ENCODE measurements at places on chromosomes 4 and X.

GRCh38 chrX:10047133-10047532 lies 80.0 kb downstream of the CLDN34 start:
- peak; percentile 54 for DNase-seq

DNA sequence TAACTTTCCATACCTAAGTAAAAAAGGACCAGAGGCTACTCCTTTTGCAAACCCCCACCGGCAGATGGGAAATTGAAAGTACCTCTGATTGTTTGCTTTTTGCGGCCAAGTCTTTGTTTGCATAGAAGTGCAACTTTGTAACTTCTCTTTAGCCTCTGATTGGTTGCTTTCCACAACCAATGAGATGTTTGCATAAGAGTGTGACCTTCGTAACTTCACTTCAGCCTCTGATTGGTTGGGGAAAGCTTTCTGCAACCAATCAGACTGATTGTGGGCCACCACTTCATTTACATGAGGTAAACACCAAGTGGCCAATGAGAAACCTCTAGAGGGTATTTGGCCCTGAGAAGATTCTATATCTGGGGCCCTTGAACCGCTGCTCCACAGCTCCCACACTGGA lies 48.8 kb upstream of the PGRMC1 start:
- no peak for DNase-seq

- DNase-seq: peak; percentile 81
Measured at GRCh38 chrX:102720237-102721168, at the start of gene GPRASP3. TSS of gene GPRASP3 (plus strand) at chrX:102720743. CDS start at chrX:102748996, 28,253 bp downstream.

- no peak for DNase-seq
Measured at GRCh38 chrX:112774651-112775293, 65.9 kb downstream of the AMOT start.

DNA sequence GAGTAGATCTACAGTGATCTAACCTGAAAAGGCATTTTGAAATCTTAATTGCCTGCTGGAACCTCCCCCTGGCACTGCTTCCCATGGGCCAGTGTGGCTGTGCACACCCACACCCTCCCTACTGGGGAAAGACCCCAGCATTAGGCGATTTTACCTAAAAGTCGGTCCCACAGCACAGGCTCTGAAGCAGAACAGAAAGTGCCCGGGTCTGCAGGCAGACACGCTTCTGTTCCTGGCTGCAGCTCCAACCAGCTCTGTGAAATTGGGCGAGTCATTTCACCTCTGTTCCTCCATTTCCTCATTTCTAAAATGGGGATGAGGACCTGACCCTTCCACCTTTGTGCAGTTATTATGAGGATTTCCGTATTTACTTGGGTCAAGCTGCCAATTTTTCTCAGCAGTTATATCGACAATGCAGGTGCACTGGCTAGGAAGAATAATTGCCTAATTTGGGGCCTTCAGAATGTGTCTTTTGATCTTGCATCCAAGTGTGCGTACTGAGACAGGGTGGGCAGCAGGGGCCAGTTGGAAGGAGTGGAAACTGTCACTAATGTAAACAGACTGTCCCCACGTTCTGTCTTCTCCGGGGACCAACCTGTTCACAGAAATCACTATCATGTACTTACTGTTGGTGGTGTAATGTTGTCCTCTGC lies 7.1 kb downstream of the KLF3 start:
- no peak for DNase-seq

GRCh38 chrX:12949927-12950656 lies 24.8 kb upstream of the TMSB4X start:
- DNase-seq: peak; percentile 92

DNA sequence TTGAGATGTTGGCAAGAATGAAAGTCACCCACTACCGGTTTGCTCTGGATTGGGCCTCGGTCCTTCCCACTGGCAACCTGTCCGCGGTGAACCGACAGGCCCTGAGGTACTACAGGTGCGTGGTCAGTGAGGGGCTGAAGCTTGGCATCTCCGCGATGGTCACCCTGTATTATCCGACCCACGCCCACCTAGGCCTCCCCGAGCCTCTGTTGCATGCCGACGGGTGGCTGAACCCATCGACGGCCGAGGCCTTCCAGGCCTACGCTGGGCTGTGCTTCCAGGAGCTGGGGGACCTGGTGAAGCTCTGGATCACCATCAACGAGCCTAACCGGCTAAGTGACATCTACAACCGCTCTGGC lies 12.3 kb downstream of the RPL9 start:
- no peak for DNase-seq

- no peak for DNase-seq
Measured at GRCh38 chrX:71533851-71534561, 1.1 kb downstream of the OGT start.

DNA sequence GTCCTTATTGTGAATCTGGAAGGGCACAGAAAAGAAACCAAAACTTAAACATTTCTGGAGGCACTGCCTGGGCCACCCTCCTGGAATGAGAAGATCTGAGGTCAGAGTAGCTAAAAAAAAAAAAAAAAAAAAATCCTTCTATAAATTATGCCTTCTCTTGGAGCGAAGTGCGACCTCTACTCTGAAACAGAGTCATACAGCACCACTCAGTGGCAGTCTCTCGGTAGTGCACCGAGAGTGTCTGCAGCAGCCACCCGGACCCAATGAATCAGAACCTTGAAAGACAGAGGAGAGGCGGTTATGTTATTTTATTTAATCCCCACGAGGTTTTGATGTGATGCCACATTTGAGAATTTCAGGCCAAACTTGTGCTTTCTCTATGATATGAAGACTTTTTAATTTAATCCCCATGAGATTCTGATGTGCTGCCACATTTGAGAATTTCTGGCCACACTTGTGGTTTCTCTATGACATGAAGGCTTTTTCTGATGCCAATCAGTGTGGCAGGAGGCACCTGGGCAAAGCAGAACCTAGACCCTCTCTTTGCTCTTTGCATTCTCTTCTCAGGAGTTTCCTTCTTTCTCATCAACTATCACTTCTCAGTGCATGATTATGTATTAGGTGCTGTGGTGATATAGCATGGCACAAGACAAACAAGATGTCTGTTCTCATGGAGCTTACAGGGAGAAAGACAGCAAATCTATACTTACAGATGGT lies 5.6 kb upstream of the CT47C1 start:
- peak; percentile 84 for DNase-seq

- no peak for DNase-seq
Measured at GRCh38 chr4:16457944-16458343, 231.7 kb upstream of the TAPT1 start.

GRCh38 chr4:155745984-155746383 lies 12.8 kb upstream of the GUCY1B1 start:
- DNase-seq: no peak

DNA sequence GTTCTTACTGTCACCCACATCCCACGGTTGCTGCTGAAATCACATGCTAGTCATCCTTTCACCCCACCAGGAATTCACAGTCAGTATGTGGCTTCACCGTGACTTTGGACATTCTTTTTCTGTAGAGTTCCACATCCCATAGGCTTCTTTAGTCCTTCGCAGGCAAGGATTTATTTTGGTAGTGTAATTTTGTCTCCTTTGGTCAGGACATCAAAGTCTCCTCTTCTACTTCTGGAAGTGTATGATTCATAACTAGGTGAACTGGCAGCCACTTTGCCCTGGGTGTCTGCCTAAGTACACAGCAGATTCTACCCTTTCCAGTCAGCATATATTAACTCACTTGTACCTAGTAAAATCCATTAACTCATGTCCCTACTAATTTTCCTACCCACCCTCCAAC lies 38.3 kb upstream of the MMAA start:
- no peak for DNase-seq

DNA sequence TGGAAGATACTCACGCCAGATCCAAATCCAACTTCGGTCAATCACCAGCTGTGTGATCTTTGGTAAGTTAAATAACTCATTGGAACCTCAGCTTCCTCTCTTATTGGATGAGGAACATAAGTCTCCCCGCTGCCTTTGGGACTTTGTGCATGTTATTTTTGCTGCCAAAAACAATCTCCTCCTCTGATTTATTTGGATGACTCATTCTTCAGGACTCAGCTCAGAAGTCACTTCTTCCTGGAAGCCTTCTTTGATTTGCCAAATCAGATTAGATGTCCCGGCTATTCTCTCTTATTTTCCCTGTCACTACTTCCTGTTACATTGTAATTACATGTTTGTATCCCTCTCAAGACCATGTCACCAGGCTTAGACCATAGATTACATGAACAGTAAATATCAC lies 138.0 kb upstream of the BOD1L1 start:
- no peak for DNase-seq

DNA sequence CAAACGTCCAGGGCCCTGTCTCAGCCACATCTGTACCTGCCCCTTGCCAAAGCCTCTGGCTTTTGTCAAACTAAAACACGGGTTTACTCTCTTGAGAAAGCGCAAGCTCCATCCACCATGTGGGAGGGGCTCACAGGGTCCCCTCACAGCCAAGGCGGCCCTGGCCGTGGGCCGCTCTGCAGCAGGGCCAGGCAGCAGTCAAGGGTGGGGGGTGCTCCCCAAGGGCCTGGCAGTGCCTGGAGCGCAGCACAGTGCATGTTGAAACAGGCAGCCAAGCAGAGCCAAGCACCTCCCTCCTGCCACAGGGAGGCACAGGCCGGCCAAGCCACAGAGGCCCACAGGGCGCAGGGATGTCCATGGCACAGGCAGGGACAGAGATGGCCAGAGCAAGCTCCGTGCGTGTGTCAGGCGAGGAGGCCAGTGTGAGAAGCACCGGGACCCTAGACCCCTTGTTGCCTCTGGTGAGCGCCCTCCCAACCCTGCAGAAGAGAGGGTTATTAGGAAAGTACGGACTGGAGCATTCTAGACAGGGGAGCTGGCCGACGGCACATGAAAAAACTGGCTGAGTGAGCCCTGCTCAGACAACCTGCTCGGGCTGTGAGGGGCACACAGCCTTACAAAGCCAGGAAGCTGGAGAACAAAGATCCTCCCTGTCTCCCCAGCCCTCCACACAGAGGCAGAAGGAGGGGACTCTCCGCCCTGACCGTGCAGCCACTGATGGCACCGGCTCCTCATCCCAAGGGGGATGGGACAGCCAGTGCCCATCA lies 39.0 kb downstream of the FAM53A start:
- DNase-seq: no peak

GRCh38 chrX:41045960-41046567 lies 39.2 kb upstream of the USP9X start:
- no peak for DNase-seq

DNA sequence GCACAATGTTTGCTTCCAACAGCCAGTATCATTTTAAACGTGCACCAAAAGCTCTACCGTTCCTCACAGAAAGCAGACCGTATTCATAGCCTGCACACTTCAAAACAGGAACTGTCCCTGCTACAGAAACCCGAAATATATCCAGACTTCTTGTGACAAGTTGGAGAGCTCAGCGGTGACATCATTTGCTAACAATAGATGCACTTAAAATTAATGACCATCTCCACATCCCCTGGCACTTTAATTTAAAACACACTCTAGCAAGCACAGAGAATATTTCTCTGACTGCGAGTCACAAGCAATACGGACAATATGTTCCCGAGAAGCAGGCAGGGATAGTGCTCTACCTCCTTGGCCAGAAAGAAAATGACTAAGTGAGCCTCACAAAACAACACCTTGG lies 2.5 kb downstream of the NYX start:
- no peak for DNase-seq

- no peak for DNase-seq
Measured at GRCh38 chrX:28998609-28999135, 411.4 kb downstream of the IL1RAPL1 start.

DNA sequence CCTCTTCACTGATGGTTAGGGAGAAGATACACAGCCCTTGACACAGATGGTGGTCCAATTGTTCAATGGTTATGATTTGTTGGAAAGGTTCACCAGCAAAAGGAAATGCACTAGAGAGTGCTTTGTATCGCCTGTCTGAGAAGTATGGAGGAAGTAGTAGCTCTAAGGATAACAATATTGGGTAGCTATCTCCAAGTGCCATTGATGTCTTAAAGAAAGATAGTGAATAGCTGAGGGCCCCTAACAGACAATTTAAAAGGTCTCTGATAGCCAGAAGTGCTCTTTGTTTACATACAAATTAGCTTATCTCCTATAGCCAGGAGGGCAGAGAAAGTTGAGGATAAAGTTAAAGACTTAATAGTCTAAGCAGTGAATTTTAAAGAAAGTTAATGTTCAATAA lies 33.9 kb upstream of the BLTP1 start:
- DNase-seq: no peak

DNA sequence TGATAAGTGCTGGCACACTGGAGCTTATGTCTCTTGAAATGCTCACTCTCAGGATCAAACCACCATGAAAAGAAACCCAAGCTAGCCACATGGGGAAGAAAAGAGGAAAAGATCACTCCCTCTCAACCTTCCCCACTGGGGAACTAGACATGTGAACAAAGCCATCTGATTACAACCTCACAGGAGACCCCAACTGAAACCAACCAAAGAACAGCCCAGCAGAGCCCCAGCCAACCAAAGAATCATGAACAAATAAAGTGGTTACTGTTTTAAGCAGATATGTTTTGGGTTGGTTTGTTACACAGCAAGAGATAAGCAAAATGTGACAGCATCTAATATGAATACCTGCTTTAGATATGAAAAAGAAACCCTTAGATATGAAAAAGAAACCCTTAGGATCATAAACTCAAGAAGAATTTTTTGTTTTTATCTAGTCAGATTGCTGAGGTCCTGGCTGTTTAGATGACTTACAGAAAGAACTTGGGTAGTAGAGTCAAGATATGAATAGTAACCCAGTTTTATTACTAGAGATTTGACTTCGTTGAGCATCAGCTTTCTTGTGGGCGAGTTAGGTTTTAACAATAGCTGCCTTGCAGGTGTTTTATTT lies 23.7 kb upstream of the TLR7 start:
- no peak for DNase-seq

- no peak for DNase-seq
Measured at GRCh38 chr4:128227991-128228571, 59.5 kb downstream of the PGRMC2 start.

DNA sequence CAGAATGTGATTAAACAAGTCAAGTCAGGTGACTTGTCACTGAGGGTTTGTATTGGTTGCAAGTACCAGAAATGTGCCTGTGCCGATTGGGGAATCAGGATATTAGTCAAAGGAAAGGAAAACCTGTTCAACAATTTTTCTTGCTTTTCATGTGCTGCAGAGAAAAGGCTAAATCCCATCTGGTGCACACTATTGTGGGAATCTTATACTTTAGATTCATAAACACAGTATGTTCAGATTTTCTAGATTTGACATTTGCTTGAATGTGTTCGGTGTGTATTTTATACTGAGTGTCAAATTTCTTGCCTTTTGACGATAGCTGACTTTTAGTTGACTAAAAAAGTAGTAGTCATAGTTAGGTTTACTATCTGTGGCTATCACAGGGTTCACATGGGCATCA lies 37.6 kb downstream of the GAB1 start:
- DNase-seq: no peak

DNA sequence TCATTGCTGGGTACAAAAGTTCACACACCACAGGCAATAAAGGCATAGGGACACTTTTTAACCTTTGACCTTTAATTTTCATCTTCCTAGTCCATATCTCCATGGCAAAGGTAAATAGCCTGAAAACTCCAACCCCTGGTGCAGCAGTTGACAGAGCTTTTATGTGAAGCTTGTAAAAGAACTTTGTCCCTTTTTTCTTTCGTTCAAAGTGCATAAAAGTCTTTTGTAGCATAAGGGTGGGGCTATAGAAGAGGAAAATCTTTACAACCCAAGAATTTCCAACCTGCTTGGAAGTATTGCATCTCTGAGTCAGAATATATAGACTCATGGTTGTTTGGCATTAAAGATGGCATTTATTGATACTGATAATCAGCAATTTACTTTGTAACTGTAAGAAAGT lies 20.4 kb downstream of the POF1B start:
- no peak for DNase-seq

GRCh38 chrX:123884809-123885408 lies 25.1 kb downstream of the XIAP start:
- no peak for DNase-seq

GRCh38 chr4:42954963-42955669 lies 62.6 kb downstream of the GRXCR1 start:
- no peak for DNase-seq

All from aorta (tissue), 5 donors.